AML-193 (cell line): ENCODE measurements at places on chromosomes 7 and 10.

DNA sequence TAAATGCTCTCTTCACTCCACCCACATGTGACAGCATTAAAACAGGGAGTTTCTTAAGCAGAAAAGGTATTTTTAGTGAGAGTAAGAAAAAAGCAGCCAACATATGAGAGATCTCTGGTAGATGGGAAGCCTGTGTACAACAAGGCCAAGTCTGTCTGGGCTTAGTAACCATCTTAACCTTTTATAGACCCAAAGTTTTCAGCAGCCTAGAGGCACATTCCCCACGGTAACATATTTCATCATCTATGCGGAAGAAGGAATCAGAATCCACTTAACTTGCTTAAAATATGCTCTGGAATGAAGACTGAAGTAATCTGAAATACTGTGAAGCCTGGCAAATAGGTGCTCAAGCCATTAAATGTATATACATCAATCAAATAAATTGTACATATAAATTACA is 127.8 kb downstream of the RAPGEF5 start:
- no peak for DNase-seq

DNA sequence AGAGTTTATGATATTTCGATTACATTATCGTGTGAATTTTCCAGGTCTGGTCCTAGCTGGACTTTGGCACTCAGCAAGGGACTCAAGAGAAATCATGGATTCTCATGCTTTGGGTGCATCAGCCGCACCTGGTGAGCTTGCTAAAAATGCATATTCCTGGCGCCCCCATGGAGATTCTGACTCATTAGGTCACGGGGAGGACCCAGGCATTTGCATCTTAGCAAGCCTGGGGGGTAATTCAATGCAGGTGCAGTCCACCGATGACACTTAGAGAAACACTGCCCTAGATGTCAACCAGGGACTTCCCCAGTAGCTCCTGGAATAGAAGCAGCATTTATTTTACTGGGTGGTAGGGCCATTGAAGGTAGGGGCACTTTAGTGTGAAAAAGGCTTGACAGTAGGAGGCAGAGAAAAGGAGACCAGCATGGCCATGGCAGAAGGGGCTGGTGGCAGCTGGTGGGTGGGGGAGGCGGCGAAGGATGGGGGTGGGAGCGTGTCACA is 29.9 kb upstream of the PDCD4 start:
- no peak for DNase-seq

DNA sequence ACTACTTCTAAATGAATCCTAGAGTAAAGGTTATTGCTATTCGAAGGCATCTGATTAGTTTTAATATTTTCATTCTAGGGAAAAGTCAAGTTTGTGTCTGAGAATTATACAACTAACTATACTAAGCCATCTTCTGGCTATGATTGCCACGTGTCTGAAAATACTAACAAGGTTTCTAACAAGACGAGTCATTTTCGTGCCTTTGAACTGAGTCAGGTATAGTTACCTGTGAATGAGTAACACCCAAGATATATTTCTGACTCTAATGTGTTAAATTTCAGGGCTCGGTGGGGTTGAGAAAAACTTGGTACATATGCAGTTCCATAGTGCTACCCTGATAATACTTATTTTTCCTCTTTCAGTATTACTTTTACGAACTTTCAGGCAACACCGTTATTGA is 35.5 kb downstream of the TASOR2 start:
- DNase-seq, result no peak

GRCh38 chr10:73915206-73915851 is 4.4 kb downstream of the PLAU start:
- no peak for DNase-seq

- DNase-seq, result no peak
These were observed 27.7 kb downstream of the PPP2R2D start for GRCh38 chr10:131928248-131929095.

DNA sequence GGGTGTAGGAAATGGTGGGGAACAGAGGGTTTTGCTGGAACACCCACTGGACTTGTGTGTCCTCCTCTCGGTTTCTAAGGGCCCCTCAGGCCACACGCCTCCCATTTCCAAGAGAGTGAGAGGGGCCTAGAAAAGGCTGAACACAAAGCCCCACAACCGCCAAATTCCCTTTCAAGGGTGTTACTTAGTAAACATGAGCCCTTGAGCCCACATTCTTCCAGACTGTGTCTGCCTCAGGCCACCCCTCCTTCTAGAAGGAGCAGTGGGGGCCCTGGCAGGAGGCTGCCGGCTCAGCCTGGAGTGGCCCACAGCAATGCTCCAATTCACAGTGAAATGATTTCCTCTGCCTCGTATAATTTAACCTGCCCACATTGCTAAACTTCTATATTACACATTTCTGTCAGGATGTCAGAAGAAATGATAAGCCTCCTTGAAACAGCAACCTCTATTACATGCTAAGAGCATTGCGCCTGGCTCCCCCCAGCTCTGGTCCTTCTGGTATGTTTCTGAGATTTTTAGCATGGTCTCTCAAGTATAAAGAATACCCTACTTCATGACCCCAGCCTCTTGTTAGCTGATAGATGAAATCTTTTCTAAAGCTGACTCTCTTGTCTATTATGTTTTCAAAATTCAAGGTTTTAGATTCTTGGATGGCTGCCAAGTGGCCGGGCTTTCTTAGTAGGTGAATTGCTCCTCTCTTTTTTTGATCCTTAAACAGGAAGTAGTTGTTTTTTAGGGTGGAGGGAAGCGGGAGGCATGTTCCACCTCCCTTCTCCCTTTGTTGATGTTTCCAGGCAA is 673.9 kb upstream of the GALNT17 start:
- no peak for DNase-seq

- no peak for DNase-seq
These were observed 133.5 kb downstream of the GALNT11 start for GRCh38 chr7:152158801-152159587.
